Stimulated activated CD8-positive, alpha-beta memory T cell treated with anti-CD3 and anti-CD28 coated beads, Interleukin-12 subunit alpha, Interleukin-12 subunit beta, amount 100 ng/mL, for 1 hour (primary cell): ENCODE measurements at places on chromosomes 11 and 22.

DNA sequence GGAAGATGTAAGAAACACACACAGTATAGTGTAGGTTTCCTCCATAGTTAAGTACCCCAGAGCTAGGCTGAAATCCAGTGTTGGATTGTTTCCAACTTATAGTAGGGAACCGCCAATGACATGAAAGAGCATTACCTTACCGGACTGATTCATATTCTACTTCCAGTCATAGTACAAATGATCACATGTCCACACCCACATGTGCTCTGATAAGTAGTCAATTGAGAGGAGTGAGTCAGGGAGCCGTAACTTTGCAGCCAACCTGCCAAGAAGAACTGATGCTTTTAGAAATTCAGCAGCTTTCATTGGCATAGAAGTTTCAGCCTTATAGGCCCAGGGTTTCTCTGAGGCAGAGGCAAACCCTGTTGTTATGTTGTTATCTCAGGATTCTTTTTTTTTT is 240.6 kb downstream of the ETS1 start:
- no peak for DNase-seq

GRCh38 chr11:109155291-109155690 is 266.7 kb upstream of the C11orf87 start:
- no peak for DNase-seq

GRCh38 chr22:26656891-26657851 is at the start of gene MIAT:
Gene MIAT, plus strand, starts transcription at chr22:26657588.
- no peak for DNase-seq

DNA sequence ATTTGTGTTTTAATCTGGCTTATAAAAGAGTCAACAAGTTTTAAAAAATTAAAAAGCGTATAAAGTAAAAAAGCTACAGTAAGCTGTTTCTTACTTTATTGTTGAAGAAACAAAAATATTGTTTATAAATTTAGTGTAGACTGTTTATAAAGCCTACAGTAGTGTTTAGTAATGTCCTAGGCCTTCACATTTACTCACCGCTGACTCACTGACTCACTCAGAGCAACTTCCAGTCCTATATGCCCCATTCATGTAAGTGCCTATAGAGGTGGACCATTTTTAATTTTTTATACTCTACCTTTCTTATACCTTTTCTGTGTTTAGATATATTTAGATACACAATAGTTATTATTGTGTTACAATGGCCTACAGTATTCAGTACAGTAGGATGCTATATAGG is 12.2 kb downstream of the MPPED2 start:
- DNase-seq, result no peak

DNA sequence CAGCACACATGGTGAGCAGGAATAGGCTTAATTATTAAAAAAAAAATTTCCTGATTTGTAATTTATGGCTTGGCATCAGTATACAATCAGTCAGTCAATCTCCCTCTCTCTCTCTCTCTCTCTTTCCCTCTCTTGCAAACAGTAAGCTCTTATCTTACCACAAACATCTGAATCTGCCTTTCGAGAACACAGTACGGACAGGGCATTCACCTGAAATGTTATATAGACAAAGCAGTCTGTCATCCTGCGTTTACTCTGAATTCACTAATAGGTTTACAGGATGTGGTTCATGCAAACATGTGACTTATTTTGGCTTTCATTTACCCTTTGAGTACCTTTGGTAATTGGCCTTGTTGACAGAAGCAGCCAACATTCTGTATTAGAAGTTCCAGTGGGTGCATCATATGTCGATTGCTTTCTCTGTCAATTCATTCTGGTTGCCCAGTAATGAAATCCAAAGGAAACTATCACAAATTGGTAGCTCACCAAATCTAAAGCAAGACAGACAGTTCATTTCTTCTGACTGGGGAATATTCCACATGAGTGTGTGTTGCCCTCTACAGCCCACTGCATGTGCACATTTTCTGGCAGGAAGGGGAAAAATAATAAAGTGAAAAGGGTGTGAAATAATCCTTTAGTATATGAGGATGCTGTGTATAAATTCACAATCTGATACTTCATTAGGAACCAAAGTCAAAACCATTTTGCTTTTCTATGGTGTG is 1058.2 kb downstream of the LRRC4C start:
- no peak for DNase-seq

DNA sequence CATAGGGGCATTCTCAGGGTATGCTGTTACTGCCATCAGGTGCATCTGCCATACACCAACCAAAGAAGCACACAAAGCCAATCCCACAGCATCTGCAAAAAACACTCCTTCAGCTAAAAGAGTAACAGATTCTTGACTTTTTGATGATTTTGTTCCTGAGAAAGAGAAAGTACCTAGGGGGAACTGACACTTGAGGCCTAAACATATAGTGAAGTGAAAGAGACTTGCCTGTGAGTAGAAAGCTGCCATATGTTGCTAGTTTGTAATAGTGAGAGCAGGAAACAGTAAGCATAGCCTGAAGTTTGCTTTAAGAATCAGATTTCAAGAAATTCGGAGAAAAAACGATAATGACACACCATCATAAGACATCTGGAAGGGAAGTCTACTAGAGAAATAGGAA is 97.9 kb upstream of the CTSC start:
- no peak for DNase-seq

DNA sequence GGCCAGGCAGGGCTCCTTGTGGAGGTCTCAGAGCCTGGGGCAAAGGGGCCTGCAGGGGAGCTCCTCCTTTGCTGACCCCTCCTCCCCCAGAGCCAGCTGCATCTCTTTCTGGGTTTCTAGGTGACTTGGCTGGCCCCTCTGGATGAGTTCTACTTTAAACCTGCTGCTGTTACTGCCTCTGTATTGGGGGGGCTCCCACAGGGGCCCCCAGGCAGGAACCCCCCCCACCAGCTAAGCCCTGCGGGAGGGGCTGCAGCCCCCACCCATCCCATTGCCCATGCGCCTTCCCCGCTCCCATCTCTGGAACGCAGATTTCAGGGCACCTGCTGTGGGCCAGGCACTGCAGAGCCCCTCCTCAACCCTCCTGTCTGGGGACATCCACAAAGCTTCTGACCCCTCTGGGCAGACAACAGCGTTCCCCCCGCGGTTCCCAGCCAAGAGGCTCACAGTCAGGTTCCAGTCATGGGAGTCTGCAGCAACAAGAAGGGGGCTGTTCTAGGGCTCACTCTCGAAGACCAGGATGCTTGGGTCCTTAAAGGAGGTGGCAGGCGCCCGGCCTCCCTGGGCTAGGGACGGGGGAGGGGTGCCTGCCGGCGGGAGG is 815 bp upstream of the PLCB3 start:
- no peak for DNase-seq

- no peak for DNase-seq
These were observed 7.6 kb upstream of the IGSF9B start for GRCh38 chr11:133964356-133964755.

GRCh38 chr11:14676068-14676467 is 32.5 kb downstream of the PDE3B start:
- no peak for DNase-seq

DNA sequence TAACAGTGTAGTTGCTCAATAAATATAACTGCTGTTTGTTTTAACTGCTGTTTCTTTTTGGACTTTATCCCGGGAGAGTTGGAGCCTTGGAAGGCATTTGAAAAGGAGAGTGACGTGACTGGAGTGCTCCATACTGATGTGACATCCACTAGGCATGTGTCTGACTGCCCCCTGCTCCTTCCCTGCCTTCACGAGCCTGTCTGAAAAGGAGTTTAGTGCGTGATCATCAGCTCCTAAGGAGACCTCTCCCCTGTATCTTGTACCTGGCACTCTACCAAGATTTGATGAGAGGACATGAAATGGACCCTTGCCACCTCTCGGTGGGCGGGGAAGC is 22.9 kb downstream of the ZBTB16 start:
- DNase-seq, result no peak

- DNase-seq, result no peak
These were observed 23.2 kb downstream of the NEAT1 start for GRCh38 chr11:65445604-65446445.

DNA sequence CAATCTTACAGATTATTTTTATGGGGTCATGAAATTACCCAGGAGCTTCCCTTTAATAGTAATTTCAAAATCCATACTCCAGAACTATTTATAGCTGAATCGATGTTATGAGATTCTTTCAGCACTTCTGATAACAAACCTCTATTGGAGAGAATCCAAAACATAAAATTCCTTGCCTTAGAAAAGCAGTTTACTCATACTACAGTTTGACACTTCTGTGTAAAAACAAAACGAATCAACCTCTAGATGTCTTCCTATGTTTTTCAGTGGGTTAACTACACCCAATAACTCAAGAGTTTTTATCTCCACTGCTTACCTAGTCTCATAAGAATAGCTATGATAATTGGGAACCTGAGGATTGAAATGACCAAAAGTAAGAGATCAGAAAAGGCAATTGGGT is 35.6 kb downstream of the KIF18A start:
- no peak for DNase-seq

DNA sequence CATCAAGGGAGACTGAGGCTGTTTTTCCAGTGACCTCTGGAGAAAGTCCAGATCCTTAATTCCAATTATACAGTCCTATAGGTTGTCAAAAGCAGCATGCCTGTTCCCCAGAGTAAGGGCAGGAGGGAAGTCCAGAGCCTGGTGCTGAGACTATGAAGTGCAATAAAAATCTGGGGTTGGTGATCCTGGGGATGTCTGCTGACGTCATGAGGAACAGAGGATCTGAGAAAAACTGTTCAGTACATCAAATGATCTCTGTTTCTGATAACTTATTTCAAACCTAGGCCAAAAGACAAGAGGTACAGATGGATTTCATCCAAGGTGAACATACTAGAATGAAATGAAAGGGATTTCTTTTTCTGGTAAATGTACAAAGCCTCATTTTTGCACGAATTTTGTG is 12.1 kb downstream of the OR5W2 start:
- no peak for DNase-seq

DNA sequence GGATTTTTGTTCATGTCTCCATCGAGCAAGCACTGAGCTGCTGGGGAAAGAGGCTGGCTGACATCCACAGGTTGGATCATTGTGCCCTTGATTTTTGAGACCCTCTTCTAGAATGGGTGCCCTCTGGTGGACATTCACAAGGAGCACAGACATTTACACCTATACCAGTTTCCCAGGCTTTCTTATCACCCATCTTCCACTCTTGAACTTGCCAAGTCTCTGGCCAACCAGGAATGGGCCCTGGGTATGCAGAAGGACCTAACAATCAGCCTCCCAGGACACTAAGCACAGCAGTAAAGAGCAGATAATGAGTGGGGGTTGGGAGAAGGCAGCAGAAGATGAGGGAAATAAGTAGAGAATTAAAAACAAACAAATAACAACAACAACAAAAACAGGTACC is 5.7 kb upstream of the INTS4 start:
- DNase-seq, result peak; percentile 9

GRCh38 chr11:57815877-57816276 is 54.3 kb downstream of the CTNND1 start:
- DNase-seq, result no peak

GRCh38 chr11:74171997-74172396 is 908 bp downstream of the PPME1 start:
- DNase-seq, result no peak

- DNase-seq, result no peak
These were observed 595.0 kb downstream of the TBC1D22A start for GRCh38 chr22:47357493-47357892.

DNA sequence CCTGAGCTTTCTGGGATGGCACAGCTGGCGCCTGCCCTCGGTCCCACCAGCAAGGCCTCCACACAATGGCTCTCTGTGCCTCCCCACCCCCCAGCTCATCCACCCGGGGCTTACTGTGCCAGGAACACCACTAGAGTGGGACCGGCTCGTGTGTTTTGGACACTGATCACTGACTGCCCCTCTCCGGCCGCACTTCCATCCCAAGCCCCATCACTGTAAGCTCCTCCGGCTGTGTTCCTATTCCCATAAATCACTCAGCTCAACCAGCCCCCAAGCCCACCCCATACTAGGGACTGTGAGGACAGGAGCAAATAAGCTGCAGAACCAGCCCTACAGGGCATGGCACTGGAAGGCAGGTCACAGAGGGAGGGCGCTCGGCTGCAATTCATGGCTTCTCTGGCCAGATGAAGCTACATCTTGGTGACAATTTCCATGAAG is 7.3 kb downstream of the APBB1 start:
- DNase-seq, result no peak

GRCh38 chr11:133984828-133985227 is 28.1 kb upstream of the IGSF9B start:
- no peak for DNase-seq

- DNase-seq, result no peak
These were observed 135.0 kb upstream of the RCN1 start for GRCh38 chr11:31955838-31956237.

- no peak for DNase-seq
These were observed 60.9 kb upstream of the HSPA8 start for GRCh38 chr11:123122852-123123251.

DNA sequence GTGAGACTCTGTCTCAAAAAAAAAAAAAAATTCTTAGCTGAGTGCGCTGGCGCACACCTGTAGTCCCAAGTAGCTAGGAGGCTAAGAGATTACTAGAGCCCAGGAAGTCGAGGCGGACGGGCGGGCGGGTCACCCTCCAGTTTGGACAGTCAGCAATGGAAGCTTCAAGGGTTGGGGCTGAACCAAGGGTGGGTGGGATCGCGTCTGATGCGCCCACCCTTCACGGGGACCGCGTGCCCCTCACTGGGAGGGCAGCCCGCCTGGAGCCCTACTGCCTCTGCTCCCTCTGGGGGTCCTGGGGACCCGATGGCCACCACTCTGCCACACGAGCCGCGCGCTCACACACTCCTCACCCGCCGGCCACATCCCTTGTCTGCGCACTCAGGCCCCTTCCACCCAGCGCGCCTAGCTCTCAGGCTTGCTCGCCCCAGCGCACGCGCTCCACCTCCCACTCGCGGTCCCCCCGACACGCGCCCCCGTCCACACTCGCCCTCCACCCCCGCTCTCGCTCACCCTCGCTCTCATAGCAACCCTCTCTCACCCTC is 494 bp downstream of the CHID1 start:
- DNase-seq, result no peak

GRCh38 chr22:38335077-38335476 is 17.8 kb upstream of the CSNK1E start:
- no peak for DNase-seq

- DNase-seq, result no peak
These were observed 105.3 kb downstream of the MORC2 start for GRCh38 chr22:30863081-30863833.

DNA sequence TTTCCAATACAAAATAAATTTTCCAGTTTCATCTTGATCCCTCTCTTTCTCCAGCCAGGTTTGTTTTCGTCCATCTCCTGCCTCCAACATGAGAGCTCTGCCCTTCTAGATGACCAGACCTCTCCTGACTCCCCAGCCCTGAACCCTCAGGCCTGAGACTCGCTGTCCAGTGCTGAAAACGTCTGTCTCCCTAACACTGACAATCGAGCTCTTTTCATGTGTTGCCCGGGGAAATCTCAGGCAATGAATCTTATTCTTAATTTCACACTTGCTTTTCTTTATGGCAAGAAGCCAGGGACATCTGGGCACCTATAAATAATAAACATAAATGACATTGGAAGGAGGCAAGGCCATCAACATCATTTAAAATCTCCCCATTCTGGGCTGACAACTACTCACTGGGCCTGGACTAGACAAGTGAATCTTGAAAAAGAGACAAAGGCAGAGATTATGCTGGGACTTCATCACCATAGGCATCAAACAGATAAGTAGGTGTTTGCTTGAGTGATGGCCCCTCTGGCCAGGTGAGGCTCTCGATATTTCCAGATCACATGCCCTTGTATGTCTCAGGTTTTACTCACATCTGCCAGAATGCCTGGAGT is 274.5 kb upstream of the B3GAT1 start:
- no peak for DNase-seq
